Stimulated activated CD4-positive, alpha-beta T cell treated with anti-CD3 and anti-CD28 coated beads, Interleukin-4, amount 100 ng/mL, for 1 hour (primary cell): ENCODE measurements at places on chromosomes 4 and X.
A peak's percentile ranks its signal among the peaks of the same experiment; 100 is the strongest.

DNA sequence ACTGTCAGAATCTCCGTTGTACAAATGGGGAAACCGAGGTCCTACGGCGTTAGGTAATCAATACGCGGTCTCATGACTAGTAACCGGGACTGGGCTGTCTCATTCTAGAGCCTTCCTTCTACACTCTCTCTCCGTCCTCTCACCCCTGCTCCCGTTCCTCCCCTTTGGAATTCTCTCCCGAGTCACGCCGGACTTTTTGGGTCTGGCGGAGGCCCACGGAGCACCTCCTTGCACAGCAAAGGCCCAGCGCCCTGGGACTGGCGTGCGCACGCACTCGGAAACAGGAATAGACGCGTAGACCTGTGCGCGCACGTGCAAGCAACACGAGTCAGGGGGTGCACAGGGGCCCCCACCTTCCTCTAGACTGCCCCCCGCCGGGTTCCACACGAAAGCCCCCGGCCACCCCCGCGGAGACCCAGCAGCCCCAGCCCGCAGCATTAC, 361 bp downstream of the QDPR start:
- DNase-seq: peak; percentile 68

- DNase-seq: no peak
Observed at GRCh38 chr4:162356181-162356580, 192.4 kb upstream of the FSTL5 start.

DNA sequence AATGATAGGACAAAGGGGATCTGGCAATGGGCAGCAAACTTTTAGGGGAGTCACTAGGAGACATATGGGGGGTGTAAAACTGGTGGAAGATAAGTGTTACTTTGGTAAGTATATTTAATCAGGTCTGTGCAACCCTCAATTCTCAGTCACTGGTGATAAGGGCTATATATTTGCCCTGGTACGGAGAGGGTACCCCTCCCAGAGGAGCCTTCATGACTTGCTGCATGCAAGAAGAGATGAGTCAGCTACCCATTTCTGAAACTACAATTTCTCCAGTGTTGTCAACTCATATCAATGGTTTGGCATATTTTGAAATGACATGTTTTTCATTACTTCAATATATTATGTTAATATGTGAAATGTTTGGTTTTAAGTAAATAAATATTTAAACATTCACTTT, 14.3 kb downstream of the SMARCAD1 start:
- no peak for DNase-seq

- no peak for DNase-seq
Observed at GRCh38 chr4:23888421-23889319, 1.2 kb downstream of the PPARGC1A start.

DNA sequence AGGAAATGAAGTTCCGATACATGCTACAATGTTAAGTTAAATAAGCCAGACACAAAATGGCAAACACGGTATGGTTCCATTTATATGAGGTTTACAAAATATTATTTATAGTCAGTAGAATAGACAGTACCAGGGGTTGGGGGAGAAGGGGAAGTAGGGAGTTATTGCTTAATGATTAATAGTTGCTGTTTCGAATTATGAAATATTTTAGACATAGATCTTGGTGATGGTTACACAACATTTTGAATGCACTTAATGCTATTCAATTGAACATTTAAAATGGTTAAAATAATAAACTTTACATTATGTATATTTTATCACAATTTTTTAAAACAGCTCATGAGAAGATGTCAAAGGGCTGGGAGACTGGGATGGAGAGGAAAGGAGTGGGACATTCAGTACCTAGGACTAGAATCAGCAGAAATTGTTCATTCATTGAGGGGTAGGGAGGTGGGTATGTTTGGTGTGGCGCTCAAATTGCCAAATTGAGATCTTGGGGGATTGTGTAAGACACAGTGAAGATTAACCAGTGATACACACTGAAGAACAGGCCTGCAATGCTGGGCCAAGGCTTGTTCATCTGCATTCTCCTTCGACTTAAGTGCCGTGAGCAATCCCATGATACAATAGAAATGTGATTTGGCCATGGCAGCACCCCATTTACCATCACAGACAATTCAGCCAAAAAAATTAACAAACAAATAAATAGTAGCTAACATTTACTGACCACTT, 165.6 kb upstream of the GALNT7 start:
- no peak for DNase-seq

DNA sequence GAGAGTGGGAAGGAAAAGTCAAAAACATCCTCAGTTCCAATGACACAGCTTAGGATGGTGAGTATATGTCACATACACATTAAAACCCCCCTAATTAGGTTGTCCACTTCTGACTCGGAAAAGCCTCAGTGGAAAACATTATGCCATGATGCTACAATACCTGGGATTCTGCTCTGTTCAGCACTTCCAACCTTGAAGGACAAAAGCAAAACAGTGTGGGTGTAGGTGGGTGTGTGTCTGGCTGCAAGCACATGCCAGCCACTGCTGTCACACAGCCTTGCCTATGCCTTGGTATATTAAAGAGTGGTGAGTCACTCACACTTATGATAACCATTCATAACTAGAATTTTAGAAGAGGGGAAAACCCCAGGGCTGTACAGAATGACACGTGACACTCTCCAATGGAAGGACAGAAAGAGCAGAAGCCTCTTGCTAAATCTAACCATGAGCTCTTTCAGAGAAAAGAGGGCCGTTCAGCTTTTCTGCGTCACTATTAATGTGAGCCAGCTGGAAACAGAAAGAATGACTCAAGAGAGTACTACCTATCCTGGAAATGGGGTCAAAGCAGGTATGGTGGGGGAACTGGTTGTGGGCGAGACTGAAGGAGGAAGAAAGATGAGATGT, 159.6 kb downstream of the TET2 start:
- peak; percentile 41 for DNase-seq

DNA sequence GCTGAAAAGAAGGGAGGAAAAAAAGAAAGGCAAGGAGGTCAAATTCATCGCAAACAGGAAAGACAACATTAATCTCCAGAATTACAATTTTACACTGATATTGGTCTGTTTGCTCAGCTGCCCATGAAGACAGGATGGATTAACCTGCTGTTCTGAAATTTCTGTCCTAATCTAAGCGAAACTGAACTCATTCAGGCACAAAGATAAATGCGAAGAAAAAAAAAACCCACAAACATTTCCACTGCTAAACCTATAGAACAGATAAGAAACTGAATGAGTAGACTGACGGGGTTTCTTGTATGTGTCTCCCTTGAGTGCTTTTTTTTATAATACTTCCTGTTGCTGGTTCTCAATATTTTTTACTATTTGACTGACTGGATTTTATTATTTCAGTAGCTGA, 251.8 kb upstream of the FTHL17 start:
- no peak for DNase-seq

- DNase-seq: no peak
Observed at GRCh38 chrX:148647651-148648050, 147.2 kb downstream of the AFF2 start.

GRCh38 chr4:116925900-116926457, 159.4 kb downstream of the TRAM1L1 start:
- peak; percentile 0 for DNase-seq

GRCh38 chrX:153875391-153876111, 10.4 kb downstream of the L1CAM start:
- peak; percentile 69 for DNase-seq

DNA sequence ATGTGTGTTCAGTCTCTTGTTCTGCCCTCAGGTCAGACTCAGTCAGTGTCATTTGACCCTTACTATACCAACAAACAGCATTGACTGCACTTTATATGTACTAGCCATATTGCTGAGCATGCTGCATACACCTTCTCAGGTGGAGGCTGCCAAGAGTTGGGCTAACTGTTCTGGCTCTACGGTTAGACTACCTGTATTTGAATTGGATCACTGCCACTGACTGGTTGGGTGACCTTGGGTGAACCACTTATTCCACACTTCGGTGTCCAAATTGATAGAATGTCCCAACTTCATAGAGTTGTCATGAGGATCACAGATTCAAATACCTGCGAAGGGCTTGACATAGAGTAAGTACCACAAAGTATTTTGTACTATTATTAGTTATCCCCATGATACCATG, 91.2 kb upstream of the GPR50 start:
- no peak for DNase-seq

GRCh38 chrX:106286053-106286650, 118.0 kb downstream of the PWWP3B start:
- DNase-seq: no peak

DNA sequence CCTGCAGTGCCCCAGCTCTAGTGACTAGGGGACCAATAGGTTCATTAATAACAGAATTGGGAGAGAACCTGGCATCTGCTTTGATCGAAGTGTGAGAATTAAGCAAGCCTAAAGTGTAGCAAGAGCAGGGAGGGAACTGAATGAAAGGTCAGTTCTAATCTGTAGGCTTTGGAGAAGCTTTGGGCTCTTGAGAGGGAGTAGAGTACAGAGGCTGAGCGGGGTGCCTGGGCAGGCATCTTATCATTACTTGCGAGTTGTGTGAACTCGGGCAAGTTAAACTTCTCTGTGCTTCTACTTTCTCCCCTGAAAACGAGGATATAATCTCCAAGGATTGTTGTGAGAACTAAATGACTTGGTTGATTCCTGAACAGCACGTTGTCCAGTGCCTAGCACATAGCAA, 906 bp upstream of the PARM1 start:
- no peak for DNase-seq

- no peak for DNase-seq
Observed at GRCh38 chr4:88646528-88647280, 50.9 kb downstream of the NAP1L5 start.

DNA sequence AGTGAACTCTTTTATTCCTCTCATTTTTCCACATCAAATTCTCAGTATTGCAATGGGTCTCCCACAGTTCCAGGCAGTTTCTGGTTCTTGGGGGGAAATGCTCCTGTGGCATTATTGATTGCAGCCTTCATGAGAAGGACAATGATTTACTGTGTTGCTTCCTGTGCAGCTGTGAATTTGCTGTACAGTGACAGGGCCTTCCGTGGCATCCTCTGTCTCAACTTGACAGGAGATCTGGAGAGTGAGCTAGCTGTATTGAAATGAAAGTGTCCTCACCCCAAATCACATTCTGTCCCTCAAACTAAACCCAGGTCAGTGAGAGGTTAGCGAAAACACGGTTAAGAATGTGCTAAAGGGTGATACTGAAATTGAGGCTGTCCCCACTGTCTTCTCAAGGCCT, 77.1 kb upstream of the ATOH1 start:
- DNase-seq: no peak

DNA sequence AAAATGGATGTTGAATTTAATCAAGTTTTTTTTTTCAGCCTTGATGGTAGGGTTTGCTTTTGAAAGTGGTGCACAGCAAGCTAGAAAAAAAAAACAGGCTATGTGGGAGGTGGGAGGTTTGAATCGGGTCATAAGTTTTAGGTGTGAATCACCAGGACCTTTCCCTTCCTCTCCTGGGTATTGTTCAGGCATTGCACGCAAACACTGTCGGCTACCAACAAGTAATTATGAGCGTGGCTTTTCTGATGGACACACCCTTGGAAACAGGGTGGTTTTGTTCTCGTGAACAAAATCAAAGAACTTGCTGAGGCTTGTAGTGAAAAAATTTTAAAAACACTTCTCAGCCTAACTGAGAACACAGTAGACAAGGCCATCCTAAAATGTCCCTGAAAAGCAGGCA, 18.1 kb downstream of the PIR start:
- DNase-seq: no peak

GRCh38 chr4:84583876-84584380, 1.0 kb downstream of the CDS1 start:
- DNase-seq: no peak
